ENCODE measurements at places on chromosomes 4 and X.
A peak's percentile ranks its signal among the peaks of the same experiment; 100 is the strongest.

- no peak for DNase-seq
These were observed 29.1 kb downstream of the TBC1D14 start for GRCh38 chr4:6938647-6939271.

DNA sequence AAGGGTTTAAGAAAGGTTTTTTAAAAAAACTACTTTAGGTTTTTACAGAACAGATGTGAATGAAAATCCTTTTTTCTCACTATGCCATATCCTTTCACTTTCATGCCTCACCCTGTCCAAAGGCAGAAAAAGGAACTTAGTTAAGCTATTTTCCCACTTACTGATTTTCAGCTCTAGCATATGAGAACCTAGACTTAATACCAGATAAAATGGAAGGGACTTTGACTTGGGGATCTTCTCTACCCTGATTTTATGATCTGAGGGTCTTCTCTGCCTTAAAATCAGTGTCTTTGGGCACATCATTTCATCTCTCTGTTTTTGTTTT lies 42.4 kb downstream of the FNIP2 start:
- DNase-seq, result no peak

GRCh38 chrX:136816975-136817374 lies 36.2 kb upstream of the ARHGEF6 start:
- DNase-seq, result no peak

DNA sequence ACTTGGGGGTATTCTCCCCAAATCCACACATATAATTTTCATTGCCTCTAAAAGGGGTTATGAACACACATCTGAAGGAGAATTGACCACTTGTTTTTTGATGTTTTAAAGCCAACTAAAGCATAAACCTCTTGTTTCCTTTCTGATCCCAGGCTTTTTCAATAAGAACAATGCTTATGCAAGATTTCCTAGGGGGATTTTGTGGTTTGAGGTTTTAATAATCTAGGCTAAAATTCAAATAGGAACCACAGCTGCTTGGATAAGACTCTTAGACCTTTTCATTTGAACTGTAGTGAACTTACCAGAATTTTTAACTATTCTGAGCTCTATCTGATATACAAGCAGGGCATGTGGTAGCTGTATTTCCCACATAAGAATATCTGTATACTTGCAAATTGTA lies 651.1 kb downstream of the ANKRD50 start:
- DNase-seq, result peak; percentile 4

DNA sequence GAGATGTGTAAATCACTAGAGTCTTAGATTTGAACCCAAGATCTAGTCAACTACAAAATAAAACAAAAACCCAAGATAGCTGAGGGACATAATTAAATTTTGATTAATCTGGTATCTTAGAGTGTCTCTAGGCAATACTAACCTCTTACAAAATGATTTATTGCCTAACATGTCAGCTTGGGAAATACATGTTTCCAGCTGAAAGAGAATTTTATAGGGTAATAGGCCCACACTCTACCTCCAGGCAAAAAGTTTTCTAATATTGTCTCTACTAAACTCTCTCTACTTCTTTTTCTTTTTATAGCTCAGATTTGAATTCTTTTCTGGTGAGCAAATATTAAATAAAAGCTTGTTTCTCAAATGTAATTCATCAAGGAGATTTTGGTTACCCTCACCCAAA lies 263.2 kb downstream of the IL15 start:
- DNase-seq, result no peak

GRCh38 chr4:47368211-47368610 lies 95.3 kb downstream of the COMMD8 start:
- DNase-seq, result no peak

DNA sequence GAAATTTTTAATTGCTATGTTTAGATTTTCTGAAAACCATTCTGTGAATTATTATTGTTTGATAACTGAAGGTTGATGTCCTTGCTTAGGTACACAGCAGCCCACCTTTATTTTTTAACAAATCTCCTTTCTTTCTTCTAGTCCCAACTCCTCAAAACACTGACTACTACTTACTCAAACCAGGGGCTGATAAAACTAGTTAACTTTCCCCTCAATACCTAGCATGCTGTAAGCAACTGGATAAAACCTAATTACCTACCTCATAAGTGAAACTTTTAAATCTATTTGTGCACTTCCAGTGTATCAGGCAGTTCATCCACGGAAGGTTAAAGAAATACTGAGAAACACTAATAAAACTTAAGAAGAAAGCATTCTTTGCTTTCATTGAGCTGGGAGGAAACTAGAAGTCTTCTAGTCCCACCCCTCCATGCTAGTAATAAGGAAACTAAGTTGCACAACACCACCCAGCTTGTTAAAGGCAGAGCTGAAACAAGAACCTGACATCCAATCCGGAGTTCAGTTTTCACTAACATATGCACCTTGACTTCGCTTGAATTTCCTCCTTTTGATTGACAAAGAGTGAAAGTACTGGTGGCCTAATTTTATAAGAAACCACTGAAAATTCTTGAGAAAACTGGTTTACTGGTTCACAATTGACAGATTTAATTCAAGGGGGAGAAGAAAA lies 180.2 kb upstream of the TET2 start:
- DNase-seq, result peak; percentile 80

DNA sequence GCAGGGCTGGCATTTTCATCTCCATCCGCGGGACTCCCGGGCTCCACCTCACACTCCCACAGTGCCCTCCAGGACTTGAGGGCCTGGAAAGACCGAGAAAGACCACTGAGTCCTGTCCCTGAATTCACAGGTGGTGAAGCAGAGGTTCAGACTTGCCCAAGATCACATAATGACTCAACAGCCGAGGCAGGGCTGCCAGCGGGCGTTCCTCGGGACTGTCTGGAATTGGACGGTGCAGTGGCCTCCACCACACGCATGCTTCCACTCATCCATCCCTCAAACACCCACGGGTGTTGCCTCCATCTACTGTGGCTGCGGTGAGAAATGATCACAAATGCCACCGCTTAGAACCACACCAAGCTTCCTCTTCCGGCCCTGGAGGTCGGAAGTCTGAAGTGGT lies 6.9 kb upstream of the ADRA2C start:
- no peak for DNase-seq

- peak; percentile 54 for DNase-seq
These were observed 46.4 kb downstream of the GPAT3 start for GRCh38 chr4:83582289-83582785.

DNA sequence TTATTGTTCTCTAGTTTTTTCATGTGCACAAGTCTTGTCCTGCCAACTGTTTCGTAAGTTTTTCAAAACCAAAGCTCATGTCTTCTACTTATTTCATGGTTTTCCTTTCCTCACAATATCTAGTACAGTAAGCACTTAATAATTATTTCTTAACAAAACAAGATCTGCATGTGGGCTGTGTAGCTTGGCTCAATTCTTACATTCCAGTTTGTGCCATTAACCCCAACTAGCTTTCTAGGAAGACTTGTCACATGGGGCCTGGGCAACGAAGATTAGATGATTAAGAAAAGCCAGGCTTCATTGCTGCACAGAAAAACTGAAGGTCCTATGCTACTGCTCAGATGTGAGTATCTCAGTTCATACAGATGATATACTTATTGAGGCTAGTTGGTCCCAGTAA lies 155.3 kb upstream of the TEX13A start:
- no peak for DNase-seq

DNA sequence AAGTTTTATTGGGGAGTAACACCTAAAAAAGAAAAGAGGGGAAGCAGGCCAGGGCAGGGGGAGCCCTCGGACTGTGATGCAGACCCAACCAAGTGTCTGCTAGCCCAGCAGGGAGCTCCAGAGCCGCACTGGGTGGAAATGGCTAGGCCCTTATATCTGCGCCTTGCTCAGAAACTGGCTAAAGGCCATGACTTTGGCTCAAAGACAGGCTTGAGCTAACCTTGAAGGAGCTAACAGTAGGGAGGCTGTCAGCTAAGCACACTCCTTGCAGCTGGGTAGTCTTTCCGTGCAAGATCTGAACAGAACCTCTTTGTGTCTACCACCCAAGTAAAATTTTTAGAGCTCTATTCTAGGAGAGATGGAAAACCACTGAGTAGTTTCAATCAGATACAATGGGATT lies 43.0 kb downstream of the SEPSECS start:
- no peak for DNase-seq

- peak; percentile 66 for DNase-seq
These were observed 27.1 kb upstream of the NSUN7 start for GRCh38 chr4:40722576-40723161.

- DNase-seq, result peak; percentile 79
These were observed 1.6 kb upstream of the LIN54 start for GRCh38 chr4:83012200-83012686.

- no peak for DNase-seq
These were observed 5.0 kb upstream of the RP2 start for GRCh38 chrX:46831765-46832327.

DNA sequence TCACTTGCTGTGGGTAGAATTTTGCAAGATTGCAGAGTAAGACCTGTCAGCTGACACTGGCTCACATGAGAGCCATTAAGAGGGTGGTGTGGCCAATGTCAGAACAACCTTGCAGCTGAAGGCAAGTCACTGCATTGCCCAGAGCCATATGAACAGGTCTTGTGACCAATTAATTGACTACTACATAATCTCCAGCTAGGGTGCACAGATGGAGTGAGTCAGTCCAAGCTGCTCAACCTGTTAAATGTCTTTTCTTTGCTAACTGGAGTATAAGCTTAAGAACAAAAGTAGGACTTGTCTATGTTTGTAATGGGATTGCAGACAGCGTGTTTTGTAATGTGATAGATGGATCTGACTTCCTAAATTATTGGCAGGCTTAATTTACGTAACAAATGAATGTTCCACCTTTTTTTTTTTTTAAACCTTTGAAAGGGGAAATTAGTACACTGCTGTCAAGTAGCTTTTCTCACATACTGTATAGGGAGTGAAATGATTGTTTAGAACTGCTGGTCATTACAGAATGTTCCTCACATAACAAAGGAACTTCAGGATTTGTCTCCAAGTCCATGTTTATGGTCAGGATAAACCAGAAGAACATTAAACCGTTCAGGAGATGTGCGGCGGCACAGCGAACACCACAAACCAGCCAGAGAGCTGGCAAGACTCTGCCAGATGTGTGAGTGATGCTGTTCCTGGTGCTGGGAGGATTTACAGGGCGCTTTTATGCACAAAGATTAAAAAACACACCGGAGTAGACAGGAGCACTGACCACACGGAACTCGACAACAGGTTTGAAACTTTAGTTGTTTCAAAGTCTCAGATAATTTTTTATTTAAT lies 37.0 kb downstream of the FNIP2 start:
- DNase-seq, result peak; percentile 38

- DNase-seq, result no peak
These were observed 43.3 kb upstream of the SOD3 start for GRCh38 chr4:24751926-24752539.

GRCh38 chr4:173121076-173121561 lies 47.5 kb upstream of the GALNT7 start:
- DNase-seq, result peak; percentile 40

DNA sequence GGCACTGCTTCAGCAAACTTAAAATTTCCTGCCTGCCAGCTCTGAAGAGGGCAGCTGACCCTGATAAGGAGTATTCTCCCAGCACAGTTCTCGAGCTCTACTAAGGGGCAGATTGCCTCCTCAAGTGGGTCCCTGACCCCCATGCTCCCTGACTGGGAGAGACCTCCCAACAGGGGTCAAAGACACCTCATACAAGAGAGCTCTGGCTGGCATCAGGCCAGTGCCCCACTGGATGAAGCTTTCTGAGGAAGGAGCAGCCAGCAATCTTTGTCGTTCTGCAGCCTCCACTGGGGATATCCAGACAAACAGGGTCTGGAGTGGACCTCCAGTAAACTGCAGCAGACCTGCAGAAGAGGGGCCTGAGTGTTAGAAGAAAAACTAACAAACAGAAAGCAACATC lies 1118.3 kb upstream of the ADGRL3 start:
- no peak for DNase-seq

DNA sequence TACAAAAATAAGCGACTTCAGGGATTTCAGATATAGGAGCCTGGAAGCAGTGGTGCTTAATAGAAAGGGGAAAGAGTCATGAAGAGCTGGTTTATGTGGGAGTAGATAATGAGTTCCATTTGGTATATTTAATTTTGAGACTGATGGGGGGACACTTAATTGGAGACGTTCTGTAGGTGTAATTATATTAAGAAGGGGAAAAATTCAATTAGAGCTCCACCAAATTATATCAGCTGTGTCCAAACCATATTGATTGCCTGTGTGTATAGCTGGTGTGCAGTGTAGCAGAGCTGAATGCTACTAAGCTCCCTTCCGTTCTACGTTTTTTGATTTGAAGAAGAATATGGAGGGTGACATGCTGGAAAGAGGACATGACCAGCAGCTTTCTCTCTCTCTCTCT lies 282.3 kb downstream of the DMD start:
- DNase-seq, result no peak

DNA sequence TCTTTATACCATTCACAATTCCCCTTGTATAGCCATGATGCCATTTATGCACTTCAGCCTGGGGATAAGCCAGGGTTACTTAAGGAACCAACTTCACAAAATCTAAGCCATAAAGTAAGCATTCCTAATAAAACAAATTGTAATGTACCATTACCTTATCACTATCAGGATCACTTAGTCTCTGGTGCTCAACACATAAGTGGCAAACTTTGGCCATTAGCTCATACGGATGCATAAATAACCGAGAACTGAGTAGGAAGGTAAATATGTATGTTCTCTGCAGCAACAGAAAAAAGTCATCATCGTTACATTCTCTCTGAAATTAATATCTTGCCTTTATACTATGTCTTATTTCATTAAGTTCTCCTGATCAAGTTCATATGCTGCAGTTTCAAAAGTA lies 14.4 kb downstream of the RASGEF1B start:
- no peak for DNase-seq

- DNase-seq, result no peak
These were observed 230.1 kb upstream of the FAT4 start for GRCh38 chr4:125084608-125085007.

DNA sequence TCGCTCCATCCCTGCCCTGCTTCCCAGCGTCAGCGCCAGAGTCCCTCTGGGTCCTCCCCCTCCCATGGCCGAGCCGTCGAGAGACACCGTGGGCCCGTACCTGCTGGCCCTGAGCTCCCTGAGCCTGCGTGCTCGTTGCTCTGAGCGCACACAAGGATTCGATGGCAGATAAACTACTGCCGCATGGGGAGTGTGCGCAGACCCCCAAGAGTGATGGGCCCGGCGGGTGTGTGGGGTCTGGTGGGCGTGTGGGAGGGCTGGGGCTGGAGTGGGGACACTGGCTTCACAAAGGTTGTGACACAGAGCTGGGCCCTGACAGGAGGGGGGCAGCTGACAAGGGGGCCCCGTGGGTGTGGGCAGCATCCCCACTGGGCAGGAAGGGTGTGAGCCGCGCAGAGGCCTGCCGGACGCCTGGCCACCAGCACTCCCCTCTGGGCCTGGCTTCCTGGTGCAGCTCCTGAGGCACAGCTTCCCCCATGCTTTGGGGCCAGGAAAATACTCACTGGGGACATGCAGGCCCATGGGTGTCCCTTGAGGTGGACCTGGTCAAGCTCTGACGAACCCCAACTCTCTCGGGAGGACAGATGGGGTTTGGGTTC lies 4.8 kb upstream of the RGS12 start:
- DNase-seq, result peak; percentile 19

DNA sequence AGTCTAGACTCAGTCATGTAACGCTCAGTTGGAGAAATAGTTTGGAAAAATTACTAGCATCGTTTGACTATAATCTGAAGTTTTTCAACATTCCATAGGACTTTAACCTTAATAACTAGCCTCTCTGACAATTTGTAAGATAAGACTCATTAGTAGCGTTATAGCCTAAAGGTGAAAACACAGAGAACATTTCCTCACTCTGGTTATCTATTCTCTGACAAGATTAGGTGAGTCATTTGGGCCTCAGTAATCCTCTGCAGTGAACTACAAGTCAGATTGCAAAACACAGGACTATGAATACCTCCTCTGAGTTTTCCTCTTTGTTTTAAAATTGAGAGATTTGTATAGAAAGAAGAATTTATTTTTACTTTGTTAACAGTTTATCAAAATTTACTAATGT lies 31.8 kb upstream of the PDLIM5 start:
- DNase-seq, result no peak
